ENCODE measurements at places on chromosomes 16 and 17.

DNA sequence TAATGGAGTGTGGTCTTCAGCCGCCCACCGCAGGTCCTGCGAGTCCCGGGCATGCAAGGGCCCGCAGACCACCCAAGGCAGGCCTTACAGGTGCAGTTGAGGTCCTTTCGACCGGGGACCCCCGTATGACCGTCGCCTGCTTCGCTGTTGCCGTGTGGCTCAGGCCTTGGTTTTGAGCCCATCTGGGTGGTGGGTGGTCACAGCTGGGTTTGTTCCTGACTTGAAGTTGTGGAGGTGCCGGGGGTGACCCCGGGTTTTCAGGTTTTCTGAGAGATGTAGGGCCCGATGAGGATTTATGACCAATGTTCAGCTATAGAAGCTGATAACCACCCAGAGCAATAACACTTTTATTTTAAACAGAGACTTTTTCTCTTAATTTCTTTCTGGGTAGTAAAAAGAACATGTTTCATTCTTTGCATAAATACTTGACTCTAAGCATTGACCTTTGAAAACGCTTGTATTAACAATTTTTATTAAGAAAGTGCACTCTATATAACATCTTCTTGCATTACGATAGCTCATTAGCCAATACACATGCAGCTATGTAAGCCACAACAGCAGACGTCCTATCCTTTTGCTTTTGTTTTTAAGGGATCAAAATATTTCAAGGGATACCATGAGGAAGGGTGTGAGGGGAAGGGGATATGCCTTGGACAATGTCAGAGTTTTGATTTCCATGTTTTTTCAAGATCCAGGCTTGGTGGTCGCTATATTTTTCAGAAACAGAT, 1.9 kb downstream of the FOXL1 start:
- DNase-seq: no peak

- DNase-seq: peak; percentile 50
Observed at GRCh38 chr16:2147981-2148671, at the start of gene RAB26. Gene RAB26 (plus strand): TSS chr16:2148625. CDS start chr16:2148784, 159 bp downstream.

DNA sequence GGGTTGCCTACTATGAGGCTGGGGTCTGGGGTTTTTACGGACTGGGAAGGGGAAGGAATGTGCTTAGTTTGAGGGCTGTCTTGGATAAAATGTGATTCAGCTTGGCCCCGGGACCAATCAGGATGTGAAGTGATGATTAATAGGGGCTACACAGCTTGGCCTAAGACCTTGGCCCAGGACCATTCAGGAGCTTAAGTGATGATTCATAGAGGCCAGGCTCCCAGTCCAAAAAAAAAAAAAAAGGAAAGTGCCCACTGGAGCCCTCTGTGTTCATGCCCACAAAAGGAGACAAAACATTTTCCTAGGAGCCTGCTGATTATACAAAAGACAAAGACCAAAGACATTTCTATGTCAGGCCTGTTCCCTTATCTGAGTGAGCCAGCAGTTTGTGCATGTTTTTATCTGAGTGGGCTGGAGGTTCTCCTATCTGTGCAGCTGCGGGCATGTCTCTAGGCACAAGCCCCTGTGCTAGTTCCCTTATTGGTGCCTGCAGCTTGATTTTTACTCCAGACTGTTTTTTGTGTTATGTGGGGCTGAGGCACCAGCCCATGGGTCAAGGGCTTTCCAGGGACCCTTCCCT, 898.2 kb upstream of the GOT2 start:
- no peak for DNase-seq

DNA sequence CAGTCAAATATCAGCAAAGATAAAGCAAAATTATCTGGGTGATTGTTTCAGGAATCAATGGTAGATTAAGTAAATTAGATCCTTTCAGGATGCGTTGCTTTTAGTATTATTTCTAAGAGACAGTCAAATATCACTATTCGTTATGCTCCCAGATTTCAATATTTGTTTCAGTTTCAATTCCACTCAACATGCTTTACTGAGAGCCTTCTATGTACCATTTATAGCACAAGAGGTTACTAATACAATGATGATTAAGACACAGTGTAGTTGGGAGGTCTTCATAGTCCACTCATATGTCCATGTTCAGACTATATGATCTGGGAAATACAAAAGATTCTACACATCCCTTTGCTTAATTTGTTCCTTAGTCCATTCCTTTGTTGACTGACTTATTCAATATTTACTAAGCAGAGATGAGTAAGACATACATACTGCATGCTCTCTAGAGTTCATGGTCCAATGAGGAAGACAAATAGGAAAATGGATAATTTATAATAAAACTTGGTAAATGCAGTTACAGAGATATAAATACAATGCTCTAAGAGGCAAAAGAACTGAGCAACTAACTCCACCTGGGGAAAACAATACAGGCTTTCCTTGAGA, 88.2 kb upstream of the NOG start:
- no peak for DNase-seq

DNA sequence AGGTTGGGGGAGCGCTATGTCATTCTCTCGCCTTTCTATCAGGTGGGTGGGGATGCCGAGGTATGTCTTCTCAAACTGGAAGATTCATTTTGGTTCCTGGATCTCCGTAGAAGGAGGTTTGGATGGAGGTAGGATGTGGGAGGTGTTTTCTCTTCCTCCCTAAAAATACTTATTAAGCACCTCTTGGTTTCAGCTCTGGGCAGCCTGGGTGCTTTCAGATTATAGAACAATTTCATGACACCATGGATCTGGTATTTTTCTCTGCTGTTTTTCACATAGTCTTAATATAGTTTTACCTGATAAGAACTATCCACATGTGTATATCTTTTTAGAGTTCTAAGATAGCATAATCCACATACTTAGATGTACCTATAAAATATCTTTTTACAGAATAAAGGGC, 92.9 kb downstream of the YPEL2 start:
- DNase-seq: no peak

DNA sequence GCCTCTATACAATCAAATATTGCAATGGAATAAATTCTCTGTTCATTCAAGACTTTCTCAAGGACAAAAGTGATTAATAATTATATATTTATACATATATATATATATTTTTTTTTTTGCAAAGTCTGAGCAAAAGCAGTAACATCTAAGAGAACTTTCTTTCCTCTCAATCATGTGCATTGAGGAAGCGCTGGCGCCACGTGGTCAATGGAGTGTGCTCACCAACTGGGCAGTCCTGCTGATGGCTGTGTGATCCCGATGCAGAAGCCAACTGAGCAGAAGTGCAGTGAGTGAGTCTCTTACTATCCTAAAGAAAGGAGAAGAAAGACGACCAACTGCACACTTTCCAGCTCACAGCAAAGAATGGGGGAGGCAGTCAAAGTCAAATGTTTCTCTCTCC, 37.2 kb upstream of the ULK2 start:
- no peak for DNase-seq

- DNase-seq: no peak
Observed at GRCh38 chr16:77307426-77308162, 108.4 kb downstream of the SYCE1L start.

- no peak for DNase-seq
Observed at GRCh38 chr17:7211491-7212273, 8.0 kb downstream of the DLG4 start.

GRCh38 chr16:88646345-88647034, 4.4 kb downstream of the CYBA start:
- DNase-seq: no peak

- no peak for DNase-seq
Observed at GRCh38 chr16:89273741-89274472, 56.4 kb downstream of the ZNF778 start.

GRCh38 chr16:56777001-56777400, 47.1 kb downstream of the NUP93 start:
- no peak for DNase-seq

- no peak for DNase-seq
Observed at GRCh38 chr17:77497578-77497934, 356.8 kb downstream of the SEC14L1 start.

DNA sequence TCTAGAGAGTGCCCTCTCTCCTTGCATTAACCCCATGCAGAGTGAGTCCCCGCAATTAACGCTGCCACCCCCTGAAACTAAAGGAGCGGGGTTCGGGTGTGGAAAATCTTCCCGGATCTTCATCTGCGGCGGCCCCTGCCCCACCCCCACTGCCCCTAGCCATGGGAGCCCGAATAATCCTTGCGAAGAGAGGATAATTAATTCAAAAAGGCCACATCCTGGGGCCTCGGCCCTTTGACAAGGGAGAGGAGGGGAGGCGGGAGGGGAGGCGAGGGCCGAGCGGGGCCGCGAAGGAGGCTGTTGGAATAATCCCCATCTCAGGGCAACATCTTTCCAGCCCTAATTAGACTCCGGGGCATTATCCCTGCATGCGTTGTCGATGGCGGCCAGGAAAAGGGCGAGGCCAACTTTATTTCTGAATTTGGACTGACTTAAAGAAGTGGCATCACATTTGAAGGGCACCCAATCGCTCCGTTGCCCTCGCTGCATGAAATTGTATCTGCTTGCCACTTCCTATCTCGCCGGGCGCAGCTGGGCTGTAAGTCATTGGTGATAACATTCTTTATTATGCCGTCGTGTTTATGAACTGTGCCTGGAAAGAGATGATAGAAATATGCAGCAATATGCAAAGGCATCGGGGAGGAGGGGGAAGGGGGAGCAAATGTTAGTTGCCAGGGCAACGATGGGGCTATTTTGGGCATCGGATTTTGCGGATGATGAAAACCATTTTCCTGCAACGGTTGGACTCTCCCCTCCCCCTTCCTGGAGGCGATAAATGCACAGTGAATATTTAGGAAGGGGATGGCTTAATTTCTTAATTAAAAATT, 387.1 kb upstream of the TNRC6C start:
- no peak for DNase-seq

DNA sequence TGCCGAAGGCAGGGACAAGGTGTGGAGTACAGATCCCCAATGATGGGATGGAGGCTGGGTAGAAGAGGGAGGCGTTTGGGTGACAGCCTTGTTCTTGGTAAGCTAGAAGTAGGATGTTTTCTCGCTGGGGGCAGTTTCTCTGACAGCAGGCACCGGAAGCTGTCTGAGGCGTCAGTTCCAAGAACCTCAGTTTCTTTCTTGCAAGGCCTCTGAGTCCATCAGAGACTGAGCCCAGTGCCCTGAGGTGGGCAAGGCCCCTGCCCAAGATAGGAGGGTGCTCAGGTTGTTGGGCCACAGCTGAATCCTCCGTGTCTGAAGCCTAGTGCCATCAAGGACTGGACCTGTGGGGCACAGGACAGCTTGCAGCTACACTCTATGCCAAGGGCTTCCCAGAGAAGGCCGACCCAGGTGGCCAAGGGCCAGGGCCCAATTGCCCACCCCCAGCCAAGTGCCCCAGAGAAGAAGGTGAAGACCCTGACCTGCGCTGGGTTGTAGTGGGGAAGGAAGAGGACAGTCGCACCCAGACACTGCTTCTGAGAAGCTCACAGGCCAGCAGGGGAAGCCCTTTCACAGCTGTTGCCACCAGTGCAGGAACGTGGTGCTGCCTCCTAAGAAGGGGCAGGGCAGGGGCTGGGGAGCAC, 13.1 kb downstream of the CYB5D2 start:
- no peak for DNase-seq

GRCh38 chr16:72612256-72612655, 435.7 kb downstream of the ZFHX3 start:
- DNase-seq: no peak

GRCh38 chr17:67992548-67993152, 3.6 kb downstream of the C17orf58 start:
- DNase-seq: no peak

DNA sequence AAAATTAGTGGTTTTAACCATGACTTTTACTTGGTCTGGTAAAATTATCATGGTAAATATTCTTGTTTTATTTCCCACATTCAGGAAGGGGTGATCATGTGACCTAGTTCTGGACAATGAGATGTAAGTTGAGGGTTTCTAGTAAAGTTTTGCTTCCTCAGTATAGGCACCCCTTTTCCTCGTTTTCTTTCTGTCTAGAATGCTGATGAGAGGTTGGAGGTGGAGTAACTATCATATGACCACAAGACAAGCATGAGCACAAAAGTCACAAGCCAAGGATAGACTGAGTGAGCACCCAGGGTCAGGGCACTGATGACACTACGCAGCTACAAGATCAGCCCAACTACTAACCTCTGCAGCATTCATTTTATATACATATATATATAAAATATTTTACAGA, 53.9 kb downstream of the MYO1D start:
- DNase-seq: no peak

DNA sequence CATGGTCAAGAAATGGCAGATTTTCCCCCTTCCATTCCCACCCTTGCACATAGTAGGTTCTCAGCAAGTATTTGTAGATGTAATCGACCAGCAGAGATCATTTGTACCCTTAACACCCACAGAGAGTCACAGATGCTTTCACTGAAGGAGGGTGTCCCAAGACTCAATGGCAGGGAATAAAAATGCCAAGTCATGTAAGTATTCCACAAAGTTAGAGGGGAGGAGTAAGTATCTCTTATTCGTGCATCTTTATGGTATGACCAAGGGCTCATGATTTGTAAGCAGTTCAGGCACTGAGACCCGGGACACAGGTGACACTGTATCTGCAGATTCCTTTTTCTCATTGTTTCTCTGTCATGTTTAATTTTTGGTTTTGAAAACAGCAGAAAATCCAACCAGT, 489.6 kb downstream of the MAF start:
- no peak for DNase-seq

DNA sequence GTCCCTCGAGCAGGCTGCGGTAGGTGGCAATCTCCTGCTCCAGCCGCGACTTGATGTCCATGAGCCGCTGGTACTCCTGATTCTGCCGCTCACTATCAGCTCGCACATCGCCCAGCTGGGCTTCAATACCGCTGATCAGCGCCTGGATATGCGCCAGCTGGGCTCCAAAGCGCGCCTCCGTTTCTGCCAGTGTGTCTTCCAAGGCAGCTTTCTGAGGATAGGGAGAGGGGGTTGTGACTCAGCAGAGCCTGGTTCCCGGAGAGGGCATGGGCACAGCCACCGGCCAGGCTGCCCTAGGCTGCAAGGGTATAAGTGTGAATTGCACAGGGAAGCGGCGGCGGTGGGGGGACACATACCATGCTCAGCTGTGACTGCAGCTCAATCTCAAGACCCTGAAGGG, 4.3 kb downstream of the KRT19 start:
- no peak for DNase-seq

GRCh38 chr16:27779641-27780164, 229.8 kb downstream of the KATNIP start:
- no peak for DNase-seq

GRCh38 chr16:78871241-78871640, 729.3 kb downstream of the MAF start:
- DNase-seq: no peak

DNA sequence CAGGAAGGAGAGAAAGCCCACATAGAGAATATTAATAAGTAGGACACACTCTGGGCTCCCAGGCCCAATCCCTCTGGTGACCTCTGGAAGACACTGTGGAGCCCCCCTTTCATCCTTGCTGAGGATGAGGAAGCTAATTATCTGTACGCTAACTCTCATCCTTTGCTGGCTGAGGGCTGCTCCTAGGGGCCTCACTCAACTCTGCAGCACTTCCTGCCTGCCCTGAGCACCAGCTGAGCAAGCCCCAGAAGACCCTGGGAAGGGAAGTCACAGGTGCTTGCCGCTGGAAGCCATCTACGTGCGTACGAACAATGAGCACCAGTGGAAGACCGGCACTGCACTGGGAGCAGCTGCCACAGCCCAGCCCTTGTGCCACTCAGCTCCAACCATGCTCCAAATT, 145.8 kb upstream of the CDH5 start:
- no peak for DNase-seq
